ENCODE measurements at places on chromosomes 6 and 20.

DNA sequence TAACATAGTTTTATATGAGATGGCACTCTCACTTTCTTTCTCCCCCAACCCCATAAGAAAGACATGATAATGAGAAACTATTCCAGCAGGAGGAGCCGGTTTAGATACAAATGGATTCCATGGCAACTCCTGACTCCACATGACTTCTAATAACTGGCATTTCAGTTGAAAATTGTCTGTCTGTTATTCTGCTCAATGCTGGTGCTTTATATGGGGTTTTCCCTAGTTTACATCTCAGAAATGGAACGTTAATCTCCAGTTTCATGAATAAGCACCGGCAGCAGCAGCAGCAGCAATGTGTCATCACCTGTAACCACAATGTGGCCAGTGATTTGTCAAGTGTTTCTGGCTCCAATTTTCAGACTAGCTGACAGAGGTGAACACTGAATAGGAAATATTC lies 8.0 kb upstream of the SIM1 start:
- DNase-seq = no peak

DNA sequence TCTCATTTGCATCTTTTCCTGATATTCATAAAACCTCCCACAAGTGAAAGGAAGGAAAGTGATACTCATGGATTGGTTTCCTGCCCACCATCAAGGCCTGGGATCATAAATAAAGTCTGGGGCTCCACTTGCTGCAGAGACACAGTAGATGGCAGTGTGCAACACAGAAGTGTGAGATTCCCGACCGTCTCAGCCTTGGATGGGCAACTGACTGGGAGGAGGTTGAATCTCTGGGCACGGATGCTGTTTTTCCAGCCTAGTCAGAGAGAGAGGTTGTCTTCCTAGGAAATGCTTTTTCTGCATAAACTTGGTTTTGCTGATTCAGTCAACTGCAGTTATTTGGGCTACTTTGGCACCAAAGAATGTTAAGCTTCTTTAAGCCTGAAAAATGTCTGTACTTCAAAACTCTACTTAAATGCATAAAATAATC lies 9.9 kb upstream of the RFPL4B start:
- peak; percentile 80 for DNase-seq

- DNase-seq = no peak
Observed at GRCh38 chr6:124967444-124967843, 5.2 kb downstream of the RNF217 start.

DNA sequence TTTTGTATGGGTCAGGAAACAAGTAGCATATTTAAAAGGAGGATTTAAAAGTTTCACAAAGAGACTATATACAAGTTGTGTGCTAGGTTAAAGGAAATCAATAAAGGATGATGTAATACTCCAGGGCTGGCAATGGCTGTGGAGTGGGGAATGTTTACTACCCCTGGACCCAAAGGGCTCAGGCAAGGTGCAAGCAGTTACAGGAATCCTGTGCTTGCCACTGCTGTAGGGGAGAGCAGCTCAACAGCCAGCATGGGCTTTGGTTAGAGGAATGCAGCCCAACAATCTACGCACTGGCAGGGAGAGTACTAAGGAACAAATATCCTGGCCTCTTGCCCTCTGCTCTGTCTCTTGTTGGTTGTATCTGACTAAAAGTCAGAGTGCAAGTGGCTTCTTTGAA lies 1642.2 kb downstream of the KHDRBS2 start:
- DNase-seq = peak; percentile 9

DNA sequence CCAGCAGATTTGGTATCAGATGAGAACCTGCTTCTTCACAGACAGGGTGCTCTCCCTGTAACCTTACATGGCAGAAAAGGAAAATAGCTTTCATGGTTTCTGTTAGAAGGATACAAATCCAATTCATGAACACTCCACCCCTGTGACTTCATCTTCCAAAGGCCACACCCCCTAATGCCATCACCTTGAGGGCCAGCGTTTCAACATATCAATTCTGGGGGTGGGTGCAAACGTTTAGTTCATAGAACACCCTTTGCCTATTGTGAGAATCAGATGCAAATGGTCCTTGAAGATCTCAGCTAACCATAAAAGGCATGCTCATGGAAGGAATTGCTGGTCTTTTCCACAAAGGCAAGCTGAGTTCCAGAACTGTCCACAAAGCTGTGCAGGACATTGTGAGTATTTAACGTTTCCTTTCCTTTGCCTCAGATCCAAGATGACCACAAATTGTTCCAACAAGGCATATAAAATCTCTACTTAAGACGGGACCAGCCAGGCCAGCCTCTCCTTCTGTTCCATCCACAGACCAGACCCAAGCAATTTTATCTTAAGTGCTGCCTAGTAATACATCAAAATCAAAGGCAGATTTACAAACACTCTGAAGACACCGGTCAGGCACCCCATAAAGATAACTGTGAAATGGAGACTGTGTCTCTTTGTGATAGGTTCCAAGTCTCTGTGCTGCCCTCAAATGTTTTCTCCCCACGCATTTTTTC lies 34.7 kb upstream of the SSTR4 start:
- no peak for DNase-seq

GRCh38 chr6:101178748-101179147 lies 214.8 kb upstream of the GRIK2 start:
- DNase-seq = no peak

- no peak for DNase-seq
Observed at GRCh38 chr6:67068781-67069180, 1361.8 kb upstream of the EYS start.

DNA sequence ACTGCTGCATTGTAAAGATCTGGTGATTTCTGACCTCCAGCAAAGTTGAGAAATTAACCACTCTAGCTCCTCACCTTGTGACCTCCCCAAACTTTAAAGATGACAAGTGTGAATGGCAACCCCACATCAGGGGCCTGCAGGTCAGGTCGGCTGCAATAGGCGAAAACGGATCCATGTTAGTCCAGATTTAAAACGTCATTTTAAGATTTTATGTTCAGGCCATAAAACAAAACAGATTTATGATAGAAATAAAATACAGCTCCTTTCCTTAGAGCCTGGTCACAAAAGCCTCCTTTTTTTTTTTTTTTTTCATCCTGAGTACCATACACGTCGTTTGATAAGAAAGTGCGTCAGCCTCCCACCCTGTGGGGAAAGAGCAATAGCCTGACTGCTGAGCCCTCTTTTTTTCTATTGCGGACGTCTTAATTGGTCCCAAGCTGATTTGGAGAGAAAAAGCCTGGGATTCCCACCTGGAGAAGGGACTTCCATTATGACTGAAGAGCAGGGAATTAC lies 519.2 kb upstream of the NOX3 start:
- DNase-seq = no peak

GRCh38 chr20:34564833-34565232 lies 6.3 kb downstream of the MAP1LC3A start:
- no peak for DNase-seq

DNA sequence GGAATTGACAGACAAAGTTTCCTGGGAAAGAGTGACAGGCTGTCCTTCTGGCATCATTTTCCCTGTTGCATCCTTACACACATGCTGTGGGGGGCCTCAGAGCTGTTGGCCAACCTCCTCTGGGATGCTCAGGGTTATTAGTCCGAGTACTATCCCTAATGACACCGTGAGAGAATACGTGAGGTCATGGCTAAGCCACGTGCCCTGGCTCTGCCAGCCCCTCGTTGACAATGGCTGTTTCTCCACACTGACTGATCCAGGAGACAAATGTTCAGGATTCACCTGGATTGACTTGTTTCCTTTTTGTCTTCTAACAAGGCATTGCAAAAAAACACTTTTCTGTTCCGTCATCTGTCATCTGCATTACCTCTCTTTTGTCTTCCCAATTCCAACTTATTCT lies 604.6 kb downstream of the TFAP2A start:
- no peak for DNase-seq

DNA sequence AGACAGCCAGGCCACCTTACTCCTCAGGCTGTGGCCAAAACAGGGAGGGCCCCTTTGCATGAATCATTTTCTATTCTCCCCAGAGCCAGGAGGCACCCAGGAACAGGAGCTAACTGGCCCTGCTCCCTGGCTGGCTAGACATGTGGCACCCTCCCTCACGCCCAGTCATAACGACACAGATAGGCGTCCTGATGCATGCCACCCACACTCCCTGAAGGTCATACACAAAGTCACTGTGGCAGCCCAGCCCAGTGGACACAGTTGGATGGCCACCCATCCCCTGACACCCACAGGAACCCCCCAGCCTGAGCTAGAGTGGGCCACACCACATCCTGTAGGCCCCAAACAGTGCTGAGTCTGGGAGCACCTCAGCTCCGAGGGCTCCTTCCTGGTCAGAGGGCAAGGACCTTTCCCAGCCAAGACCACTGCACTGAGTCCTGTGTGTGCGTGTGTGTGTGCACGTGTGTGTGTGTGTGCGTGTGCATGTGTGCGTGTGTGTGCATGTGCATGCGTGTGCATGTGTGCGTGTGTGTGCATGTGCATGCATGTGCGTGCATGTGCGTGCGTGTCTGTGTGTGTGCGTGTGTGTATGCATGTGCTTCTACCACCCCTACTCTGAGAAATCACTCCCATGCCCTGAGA lies 21.6 kb downstream of the TFEB start:
- no peak for DNase-seq

GRCh38 chr6:22829070-22829469 lies 259.7 kb downstream of the HDGFL1 start:
- DNase-seq = no peak

DNA sequence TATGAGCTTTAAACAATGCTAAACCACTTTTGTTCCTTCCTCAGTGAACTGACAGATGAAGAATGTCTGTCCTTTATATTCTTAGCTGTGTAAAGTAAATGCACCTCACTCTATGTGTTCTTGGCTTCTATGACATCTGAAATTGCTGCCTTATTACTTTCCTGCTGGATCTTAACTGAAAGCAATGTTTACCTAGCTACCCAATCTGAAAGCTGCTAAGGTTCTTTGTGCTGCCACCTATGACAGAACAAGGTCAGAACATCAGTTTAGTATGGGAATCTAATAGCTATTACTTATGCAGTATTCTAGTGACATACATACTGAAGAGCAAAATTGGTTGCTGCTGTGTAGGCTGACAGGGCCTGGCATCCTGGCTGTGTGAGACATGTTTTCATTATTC lies 444.1 kb downstream of the KHDRBS2 start:
- peak; percentile 8 for DNase-seq

DNA sequence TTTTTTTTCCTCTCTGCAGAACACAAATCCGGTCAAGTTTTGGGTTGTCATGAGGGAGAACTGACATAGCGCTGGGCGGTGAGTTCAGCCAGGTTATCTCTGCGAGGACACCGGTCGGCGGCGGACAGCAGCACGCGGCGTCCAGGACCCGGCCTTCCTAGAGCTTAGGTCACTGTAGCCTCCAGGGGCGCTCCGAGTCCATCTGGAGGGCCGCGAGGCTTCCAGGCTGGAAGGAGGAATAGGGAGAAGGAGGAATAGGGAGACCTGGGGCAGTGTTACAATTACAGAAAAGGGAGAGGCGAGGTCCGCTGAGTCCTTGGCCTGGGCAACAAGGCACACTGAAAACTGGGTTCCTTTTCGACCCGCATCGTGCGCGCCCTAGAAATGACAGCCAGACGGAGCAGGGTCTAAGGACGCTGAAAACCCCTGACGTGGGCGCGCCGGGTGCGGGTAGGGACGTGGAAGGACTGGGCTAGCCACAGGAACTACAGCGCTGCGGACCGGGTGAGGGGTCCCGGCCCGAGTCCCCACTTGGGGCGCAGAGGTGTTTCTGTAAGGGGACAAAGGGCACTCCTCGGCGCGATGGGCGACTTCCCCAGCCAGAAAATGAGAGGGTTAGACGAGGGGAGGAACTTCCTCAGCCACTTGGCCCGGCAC lies 536 bp upstream of the FNDC1 start:
- DNase-seq = peak; percentile 87

DNA sequence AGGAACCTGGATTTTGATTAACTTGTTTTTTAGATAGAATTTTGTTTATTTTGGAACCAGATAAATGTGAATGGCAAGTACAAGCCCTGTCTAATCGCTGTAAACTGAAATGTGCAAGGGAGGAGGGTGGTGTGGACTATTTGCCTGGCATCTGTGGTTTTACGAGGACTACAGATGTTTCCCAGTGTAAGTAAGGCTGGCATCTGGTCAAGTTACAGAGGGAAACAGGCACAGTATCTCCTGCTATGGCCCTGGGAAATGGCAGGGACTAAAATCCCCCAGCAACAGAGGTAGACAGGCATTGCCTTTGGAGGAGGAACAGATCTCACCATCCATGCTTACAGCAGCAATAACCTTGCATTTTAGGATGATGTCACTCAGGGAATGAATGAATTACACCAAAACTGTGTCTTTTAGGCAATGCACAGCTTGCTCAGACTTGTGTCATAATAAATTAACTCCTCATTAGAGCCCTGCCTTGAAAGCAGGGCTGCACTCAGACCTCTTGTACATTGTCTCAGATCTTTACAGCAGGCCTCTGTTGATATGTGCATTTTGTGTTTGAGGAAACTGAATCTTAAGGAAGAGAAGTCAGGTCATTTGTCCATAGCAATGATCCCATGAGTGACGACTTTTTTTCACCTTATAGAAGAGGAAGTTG lies 96.2 kb downstream of the TCP11 start:
- no peak for DNase-seq

GRCh38 chr6:52577022-52577777 lies at the start of gene TRAM2:
TSS of gene TRAM2 (minus strand) at chr6:52577060. CDS start at chr6:52576915, 145 bp downstream.
- peak; percentile 92 for DNase-seq

DNA sequence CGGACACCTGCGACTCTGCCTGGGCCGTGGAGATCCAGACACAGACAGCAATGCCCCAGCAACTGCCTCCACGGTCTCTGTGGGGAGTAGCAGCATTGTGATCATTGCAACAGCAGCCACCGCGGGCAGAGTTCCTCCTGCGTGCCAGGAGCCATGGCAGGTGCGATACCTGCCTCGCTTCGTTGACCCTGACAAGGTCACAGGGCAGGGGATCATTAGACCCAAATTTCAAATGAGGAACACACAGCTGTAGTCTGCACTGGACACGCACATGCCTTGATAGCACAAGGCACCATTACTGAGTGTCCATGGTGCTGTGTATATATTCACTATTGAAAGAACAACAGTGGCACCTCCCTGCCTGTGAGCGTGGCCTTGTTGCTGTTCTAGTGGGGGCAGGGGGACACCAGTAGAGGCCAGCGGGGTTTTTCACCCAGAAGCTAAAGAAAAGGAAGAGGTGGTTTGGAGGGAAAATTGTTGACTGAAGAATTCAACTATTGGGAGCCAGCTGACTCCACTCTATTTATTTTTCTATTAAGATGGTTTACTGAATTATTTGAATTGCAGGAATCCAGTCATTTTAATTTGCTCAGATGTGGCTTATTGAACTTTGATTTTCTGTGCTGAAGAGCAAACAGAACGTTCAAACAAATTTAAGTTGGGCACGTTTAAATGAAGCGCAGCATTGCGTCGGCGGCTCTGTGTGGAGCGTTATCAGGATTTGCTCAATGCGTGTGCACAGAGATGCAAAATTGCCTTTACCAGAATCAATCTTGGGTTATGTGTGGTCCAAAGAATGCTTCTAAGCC lies 60.2 kb upstream of the RPS6KA2 start:
- no peak for DNase-seq
